ENCODE measurements at places on chromosomes 13 and 19.

GRCh38 chr13:42707048-42707447 is 74.3 kb upstream of the FAM216B start:
- DNase-seq = no peak

DNA sequence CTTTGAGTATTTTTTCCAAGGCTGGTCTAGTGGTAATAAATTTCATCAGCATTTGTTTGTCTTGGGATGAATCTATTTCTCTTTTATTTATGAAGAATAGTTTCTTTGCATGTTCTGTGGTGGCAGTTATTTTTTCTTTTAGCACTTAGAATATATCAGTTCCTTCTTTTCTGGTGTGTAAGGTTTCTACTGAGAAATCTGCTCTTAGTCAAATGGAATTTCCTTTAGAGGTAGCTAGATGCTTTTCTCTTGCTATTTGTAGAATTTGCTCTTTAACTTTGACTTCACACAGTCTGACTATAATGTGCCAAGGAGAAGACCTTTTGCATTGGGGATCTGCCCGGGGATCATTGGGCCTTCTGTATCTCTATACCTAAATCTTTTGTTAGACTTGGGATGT is 4.1 kb upstream of the SIGLEC6 start:
- DNase-seq = no peak

GRCh38 chr19:8731428-8732169 is 10.2 kb downstream of the OR2Z1 start:
- DNase-seq = no peak

DNA sequence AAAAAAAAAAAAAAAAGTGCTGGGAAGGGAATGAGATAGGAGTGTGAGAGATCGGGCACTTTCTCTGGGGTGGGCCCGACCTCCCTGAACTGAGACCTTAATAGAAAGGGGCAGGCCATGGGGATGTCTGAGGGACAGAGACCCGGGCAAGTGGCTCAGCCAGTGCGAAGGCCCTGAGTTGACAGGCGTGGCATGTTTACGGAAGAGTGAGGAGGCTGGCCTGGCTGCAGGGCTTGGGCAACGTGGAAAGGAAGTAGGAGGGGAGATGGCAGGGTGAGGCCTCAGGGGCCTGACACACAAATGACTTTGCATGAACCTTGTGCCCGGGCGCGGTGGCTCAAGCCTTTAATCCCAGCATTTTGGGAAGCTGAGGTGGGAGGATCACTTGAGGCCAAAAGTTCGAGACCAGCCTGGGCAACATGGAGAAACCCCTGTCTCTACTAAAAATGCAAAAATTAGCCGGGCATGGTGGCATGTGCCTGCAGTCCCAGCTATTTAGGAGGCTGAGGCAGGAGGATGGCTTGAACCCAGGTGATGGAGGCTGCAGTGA is 13.9 kb downstream of the FCHO1 start:
- no peak for DNase-seq

- DNase-seq = no peak
These were observed 164.6 kb downstream of the FGF14 start for GRCh38 chr13:102237230-102237629.

GRCh38 chr19:4357095-4357797 is 13.9 kb downstream of the MPND start:
- no peak for DNase-seq

DNA sequence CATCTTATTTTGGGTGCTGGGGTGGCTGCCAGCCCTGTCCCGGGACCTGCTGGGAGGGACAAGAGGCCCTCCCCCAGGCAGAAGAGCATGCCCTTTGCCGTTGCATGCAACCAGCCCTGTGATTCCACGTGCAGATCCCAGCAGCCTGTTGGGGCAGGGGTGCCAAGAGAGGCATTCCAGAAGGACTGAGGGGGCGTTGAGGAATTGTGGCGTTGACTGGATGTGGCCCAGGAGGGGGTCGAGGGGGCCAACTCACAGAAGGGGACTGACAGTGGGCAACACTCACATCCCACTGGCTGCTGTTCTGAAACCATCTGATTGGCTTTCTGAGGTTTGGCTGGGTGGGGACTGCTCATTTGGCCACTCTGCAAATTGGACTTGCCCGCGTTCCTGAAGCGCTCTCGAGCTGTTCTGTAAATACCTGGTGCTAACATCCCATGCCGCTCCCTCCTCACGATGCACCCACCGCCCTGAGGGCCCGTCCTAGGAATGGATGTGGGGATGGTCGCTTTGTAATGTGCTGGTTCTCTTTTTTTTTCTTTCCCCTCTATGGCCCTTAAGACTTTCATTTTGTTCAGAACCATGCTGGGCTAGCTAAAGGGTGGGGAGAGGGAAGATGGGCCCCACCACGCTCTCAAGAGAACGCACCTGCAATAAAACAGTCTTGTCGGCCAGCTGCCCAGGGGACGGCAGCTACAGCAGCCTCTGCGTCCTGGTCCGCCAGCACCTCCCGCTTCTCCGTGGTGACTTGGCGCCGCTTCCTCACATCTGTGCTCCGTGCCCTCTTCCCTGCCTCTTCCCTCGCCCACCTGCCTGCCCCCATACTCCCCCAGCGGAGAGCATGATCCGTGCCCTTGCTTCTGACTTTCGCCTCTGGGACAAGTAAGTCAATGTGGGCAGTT is 8.6 kb downstream of the CALM3 start:
- DNase-seq = no peak

GRCh38 chr13:50366488-50367174 is 351.4 kb downstream of the KCNRG start:
- no peak for DNase-seq

- no peak for DNase-seq
These were observed 18.6 kb downstream of the ZNF233 start for GRCh38 chr19:44278181-44278690.

DNA sequence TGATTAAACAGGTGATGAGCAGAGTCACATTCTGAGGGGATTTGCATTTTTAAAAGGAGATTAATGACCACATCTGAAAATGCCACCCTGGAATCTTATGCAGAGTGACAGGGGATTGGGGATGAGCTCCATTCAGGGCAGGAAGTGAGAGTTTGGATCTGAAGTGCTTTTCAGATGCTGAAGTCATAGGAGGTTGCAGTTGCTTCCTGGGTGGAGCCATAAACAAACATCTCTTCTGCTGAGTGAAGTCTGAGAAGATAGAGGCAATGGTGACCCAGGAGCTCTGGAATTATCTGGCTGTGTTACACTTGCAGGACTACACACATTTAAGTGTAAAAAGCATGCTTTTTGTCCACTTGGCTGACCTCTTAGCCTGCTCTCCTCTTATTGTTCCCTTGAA is 51.4 kb upstream of the PSG8 start:
- no peak for DNase-seq

DNA sequence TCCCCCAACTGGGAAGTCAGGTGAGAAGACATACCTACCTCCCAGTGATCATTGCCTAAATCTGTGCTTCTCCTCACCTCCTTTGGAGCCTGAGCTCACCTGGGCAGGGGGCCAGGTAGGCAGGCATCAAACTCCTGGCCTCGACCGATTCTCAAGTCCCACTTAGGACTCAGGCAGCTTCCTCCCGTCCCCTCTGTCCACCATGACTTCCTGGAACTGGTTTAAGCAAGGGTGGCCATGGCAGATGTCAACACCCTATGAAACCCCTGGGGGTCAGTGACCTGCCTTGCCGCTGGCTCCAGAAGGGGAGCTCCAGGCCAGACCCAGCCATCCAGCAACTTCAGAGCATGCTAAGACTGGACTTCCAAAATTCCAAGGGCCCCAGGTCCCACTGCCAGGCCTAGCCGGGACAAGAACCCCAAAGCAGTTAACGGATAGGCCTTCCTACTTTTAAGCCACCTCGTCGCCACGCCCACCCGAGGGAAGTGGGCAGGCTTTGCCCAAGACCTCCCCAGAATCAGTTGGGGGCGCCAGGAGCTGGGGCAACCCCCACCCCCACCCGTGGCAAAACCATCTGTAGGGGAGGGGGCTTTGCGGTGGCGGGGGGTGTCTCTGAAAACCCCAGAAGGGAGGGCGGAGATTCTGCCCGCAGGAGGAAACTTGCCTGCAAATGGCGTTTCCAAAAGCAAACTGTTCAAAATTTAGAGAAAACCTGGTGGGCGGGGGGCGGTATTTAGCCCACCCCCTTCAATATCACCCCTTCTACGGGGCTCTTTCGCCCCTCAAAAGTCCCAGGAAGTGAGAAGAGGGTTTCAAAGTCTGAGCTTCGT is 657 bp downstream of the PLIN3 start:
- no peak for DNase-seq

- DNase-seq = no peak
These were observed 99.0 kb upstream of the TSHZ3 start for GRCh38 chr19:31448221-31448657.

GRCh38 chr13:95195146-95195545 is 106.1 kb downstream of the ABCC4 start:
- no peak for DNase-seq

DNA sequence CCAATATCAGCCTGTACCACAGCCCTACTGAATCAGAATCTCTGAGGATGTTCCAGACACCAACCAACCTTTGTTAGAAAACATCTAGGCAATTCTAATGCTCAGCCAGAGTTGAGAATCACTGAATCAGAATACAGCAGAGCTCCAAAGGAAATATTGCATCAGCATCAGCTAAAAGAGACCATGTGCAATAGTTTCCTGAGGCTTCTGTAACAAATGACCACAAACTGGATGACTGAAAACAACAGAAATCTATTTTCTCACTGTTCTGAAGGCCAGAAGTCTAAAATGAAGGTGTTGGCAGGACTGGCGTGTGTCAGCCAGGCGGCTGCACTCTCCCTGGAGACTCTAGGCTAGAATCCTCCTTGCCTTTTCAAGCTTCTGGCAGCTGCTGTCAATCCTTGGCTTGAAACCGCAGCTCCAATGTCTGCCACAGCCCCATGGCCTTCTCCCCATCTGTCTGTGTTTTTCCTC is 1.2 kb upstream of the DCT start:
- no peak for DNase-seq

DNA sequence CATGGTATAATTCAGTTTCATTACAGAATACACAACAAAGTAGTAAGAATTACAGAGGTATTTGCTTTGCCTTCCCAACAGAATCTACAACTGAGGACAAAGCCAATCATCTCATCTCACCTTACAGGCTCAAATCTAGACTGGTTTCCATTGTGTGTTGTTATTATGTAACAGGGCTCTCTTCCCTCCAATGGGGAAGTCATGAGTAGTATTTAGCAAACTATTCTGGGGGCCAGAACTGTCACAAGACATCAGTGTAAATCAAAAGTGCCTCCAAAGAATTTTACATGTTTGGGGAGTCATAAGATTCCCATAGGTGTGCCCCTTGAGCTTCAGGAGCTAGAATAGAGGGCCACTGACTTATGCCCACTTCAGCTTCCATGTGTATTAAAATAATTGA is 187.0 kb upstream of the EDNRB start:
- no peak for DNase-seq

- no peak for DNase-seq
These were observed 512.0 kb upstream of the PCDH20 start for GRCh38 chr13:61927648-61928047.

DNA sequence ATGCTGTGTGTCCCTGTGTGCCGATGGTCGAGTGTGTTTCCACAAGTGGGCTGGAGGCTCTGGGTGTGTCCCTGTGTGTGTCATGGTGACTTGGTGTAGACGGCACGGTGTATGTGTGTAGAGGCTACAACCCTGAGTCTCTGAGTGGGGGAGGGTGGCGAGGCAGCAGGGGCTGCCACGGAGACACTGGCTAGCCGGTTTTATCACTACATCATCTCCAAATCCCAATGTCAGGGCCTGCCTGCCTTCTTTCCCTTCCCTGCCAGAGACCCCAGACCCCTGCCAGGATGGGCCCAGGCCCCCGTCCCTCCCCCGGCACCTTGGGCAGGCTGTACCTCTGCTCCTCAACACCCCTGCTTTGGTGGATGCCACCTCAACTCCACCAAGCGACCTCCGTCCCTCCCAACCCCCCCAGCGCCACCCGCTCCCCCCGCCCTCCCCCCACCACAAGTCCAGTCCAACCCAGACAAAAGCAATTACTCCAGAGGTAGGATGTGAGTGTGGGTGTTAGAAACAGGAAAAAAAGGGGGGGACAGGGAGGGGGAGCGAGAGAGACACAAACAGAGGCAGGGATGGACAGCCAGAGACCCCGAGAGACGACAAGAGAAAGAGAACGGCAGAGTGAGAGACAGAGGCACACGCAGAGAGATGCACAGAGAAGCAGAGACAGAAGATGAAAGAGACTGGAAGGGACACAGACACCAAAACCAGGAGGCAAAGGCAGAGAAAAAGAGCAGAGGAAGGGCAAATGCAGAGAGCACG is 21.6 kb upstream of the POU2F2 start:
- no peak for DNase-seq

- no peak for DNase-seq
These were observed 286.2 kb downstream of the NDFIP2 start for GRCh38 chr13:79767126-79767525.

- DNase-seq = no peak
These were observed 193.2 kb downstream of the IRS2 start for GRCh38 chr13:109593230-109593629.

- no peak for DNase-seq
These were observed 361.4 kb downstream of the EFNB2 start for GRCh38 chr13:106173891-106174610.

- DNase-seq = no peak
These were observed 16.0 kb upstream of the ZNF554 start for GRCh38 chr19:2803486-2804155.

DNA sequence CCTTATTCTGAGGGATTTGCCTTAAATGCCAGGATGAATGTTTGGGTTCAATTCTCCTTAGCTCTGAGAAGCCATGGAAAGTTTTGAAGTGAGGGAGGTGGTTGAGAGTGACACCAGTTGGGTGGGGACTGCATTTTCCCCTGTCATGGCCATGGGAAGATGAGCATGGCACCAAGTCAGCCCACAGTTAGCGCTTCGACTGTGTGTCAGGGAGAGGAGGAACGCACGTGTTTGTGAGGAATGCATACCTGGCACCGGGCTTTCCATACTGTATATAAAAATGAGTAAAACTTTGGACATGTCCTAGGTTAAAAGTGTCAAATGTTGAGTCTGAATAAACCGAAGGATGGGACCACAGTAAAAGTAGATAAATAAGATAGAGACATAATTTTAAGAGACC is 187.5 kb upstream of the KL start:
- no peak for DNase-seq

DNA sequence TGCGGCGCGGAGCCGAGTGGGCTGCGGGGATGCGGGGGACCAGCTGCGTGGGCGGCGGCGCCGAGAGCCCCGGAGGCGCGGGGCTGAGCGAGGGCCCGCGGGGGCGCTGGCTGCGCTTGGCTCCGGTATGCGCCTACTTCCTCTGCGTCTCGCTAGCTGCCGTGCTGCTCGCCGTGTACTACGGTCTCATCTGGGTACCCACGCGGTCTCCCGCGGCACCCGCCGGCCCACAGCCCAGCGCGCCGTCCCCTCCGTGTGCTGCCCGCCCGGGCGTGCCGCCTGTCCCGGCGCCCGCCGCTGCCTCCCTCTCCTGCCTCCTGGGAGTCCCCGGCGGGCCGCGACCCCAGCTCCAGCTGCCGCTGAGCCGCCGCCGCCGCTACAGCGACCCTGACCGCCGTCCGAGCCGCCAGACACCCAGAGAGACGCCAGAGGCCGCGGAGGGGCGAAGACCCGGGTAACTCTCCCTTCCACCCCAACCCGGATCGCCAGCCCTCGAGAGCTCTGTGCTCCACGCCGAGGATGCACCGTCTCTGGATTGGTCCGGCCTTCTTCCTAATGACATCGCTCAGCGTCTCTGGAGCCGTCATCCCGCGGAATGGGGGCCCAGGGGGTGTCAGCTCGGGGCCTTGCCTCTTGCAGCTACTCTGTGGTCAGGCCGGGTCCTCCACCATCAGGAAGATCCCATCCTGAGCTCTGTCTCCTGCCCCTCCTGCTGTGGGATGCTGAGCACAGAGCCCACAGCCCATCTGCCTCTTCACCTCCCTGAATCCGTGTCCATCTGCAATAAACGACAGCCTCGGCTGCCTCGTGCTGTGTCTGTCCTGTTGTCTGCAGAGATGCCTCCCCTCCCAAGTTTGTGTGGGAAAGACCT is 441 bp downstream of the INAFM1 start:
- no peak for DNase-seq

GRCh38 chr13:27541386-27541785 is 78.9 kb downstream of the LNX2 start:
- no peak for DNase-seq

All from NCI-H1930 (cell line).